ENCODE measurements at places on chromosomes 3 and 15.

DNA sequence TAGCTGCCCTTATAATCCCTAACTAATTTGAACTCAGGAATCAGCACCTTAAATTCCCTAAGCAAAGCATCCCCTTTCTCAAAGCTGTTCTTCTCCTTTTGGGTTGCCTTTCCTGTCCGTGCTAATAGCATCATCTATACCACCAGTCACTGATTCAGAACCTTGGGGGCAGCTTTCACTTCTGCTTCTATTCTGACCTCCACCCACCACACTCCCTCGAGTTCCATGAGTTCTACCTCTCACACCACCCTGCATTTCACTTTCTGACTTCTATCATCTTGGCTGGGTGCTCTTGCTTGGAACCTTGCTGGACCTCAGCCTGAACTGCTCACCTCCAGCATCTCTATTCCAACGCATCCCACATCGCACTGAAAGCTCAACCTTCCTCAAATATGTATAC lies 55.4 kb upstream of the KCNMB2 start:
- no peak for DNase-seq

GRCh38 chr3:53102601-53103147 lies 27.6 kb downstream of the RFT1 start:
- DNase-seq, result no peak

- no peak for DNase-seq
These were observed 126.4 kb downstream of the GREM1 start for GRCh38 chr15:32844118-32844711.

- DNase-seq, result no peak
These were observed 790 bp downstream of the PARP14 start for GRCh38 chr3:122681284-122681973.

- no peak for DNase-seq
These were observed 50.2 kb downstream of the KLF15 start for GRCh38 chr3:126306888-126307482.

DNA sequence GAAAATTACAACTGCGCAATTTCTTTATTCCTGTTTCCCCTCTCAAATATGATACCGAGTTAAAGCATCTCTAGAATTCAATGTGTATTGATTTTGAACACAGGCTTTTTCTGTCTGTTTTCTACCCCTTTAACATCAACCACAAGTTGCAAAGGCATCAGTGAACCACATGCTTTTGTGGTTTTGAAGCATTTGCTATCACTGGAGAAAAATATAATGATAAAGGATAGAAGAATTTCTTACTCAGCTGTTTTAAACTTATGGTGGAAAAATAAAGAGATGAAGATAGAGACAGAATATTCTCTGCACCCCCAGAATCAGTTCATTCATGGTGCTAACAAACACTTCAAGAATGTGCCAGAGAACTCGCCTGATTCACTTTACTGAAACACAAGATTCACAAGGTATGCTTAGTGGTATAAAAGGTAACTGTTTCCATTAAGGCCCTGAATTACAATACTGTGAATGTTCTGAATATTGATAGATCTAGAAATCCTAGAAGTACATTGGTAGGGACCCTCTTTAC lies 9.5 kb upstream of the DPPA4 start:
- no peak for DNase-seq

- DNase-seq, result no peak
These were observed 127.5 kb downstream of the BDH1 start for GRCh38 chr3:197428117-197428801.

- no peak for DNase-seq
These were observed 28.4 kb upstream of the PARL start for GRCh38 chr3:183912895-183913579.

- no peak for DNase-seq
These were observed 24.5 kb downstream of the CCR9 start for GRCh38 chr3:45910892-45911291.

DNA sequence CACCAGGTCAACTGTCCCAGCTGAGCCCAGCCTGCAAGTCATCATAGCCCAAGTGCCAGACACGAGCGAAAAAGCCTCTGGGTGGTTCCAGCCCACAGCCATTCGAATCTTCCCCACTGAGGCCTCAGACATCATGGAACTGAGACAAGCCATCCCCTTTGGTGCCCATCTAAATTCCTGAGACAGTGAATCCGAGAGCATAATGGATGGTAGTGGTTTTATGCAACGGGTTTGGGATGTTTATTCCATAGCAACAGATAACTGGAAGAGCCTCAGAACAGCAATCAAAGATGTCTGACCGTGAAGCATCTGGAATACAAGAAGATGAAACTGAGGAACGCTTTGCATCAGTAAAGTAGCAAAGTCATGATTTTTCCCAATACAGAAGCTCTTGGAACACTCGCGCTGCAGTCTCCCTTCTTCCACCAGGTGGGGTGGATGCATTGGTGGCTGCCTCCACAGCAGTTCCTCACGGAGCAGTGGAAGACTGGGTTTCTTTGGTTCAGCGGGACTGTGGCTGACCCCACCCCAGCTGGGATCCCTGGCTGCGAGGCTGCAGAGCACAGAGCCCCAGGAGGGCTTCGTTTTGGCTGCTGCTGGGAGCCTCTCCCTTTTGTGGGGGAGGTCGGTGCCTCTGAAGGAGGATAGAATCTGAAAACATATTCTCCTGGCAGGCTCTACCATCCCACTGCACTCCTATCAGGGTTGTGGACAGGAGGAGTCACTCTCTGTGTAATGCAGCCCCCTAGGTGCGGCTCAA lies 26.4 kb upstream of the PDE8A start:
- DNase-seq, result no peak

DNA sequence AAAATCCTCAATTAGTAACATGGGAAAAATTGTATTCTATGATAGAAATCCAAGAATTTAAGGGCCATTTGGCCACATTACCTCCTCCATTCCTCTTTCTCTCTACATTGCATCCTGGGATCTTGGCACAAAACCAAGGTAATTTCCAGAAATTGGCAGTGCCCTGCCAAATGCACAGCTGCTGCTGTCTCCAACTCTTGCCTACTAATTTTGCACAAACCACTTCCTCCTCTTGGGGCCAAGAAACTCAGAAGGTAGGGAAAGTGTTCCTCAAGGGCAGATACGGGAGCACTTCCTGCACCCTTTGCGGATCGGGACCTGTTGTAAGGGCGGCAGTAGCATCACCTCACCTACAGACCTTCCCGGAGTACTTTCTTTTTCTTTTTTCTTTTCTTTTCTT lies 57.8 kb downstream of the MAP3K13 start:
- no peak for DNase-seq

DNA sequence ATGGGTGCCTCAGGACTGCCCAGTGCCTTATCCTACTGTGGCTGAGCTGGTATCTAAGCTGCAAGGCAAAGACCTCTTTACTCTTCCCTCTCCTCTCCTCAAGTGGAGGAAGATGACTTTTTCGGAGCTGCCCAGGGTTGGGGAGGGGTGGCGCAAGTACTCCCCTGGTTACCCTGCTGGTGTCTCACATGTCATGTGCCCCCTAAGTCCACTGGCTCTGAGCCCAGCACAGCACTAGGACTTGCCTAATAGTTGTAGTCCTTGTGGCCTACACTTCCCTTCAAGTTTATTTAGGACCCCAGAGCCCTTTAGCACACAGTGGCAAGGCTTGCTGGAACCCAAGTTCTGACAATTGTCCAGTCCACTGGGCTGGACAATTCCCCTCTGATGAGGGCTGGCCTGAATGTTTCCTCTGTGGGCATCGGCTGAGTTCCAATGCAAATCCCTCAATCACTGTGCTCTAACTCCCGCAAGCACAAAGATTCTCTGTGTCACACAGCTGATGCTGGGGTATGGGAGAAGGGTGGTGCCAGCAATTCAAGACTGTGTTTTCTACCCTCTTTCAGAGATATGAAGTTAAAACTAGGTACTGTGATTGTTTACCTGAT lies 60.4 kb downstream of the UQCC5 start:
- no peak for DNase-seq

GRCh38 chr15:77607894-77608261 lies 24.8 kb downstream of the LINGO1 start:
- DNase-seq, result no peak

- DNase-seq, result no peak
These were observed 14.7 kb downstream of the USP50 start for GRCh38 chr15:50531766-50532165.

DNA sequence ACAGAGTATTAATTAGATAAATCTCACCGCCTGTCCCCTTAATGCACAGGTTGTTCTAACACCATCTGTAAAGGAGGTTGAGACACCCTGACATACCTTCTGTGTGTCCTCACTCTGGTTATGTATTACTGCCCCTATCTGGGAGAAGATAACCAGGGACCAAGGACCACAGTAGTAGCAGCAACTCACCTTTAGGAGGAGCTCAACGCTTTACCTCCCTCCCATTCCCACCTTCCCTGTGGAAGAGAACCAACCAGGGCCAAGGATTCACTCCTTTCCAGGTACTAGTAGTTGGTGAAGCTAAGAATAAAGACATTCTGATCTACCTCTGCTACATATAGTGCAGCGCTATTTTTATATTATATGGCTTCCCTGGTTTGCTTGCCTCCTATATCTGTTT lies 232.6 kb downstream of the MEX3B start:
- no peak for DNase-seq

DNA sequence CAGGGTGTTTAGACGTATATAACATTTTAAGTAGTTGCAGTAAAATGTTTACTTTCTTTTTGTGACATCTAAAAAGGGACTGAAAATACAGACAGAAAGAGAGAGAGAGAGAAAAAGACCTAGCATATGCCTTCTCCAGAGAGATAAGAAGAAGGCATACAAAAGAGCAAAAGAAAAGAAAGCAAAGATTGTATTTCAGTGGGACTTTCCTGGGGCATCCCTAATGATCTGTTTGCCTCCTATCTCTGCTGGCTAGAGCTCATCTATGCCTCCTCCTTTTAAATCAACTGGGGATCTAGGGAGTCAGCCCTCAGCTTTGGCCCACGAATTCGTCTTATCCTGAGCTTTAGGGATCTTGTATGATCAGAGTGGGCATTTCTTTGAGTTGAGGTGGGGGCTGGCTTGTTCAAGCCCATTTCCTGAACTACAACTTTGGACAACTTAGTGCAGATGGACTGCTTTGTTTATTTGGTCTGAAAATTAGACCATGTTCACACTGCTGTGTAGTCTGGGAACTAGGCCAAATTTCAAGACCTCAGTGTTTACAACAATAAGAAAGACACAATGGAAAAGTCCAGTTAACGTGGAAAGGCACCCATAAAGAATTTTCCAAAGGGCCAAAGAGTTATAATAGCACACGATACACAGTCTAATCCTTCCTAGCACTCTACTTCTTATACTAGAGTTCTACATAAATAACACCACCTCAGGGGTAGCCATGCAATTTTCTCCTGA lies 61.0 kb downstream of the ATP8B4 start:
- DNase-seq, result no peak

DNA sequence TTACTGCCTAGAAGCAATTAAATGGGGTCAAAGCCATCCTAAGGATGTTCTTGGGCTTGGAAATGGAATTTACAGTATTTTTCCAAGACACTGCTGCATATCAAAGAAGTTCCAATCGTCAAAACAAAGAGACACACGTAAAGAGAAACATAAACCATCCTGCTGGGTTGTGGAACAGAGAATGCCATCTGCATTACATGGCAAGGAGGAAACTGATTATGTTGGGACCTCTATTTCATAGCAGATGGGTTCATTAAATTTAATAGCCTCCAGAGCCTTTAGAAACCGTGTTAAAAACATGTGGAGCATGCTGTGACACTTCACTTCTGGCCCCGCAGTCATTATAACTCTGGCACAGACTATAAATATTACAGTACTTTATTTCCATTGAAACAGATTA lies 154.6 kb downstream of the LRTM1 start:
- DNase-seq, result no peak

DNA sequence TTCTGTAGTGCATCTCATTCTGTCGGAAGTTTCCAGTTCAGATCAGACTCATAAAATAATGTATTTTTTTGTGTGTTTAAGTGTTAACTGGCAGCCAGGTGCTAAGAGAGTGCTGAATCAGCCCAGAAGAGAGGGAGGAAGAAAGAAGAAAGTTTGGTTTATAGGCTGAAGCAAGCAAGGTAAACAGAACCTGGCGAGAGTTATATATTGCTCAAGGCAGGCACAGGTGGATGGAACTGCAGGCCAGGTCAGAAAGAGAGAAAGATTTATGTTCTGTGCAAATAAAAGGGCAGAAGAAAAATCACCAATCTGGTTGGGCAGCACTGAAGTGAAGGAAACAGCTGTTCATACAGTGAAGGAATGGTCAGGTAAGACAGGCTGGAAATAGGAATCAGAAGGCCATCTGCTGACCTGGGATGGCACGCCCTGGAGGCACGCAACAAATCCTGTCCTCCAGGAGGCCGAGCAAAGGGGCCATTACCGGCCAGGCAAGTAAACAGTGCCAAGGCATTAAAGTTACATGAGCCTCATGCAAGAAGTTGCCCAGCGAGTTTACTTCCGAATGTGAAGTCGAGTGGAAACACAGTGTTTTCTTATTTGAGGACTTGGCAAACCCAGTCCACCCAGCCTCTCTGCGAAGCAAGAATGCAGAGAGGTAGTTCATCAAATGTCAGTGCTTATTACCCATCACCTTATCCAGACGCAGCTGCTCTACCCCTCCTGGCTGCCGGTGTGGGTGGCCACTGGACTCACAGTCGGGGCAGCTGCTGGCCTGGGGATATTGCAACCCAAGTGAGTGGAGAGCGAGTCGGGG lies 309.8 kb downstream of the VPS13C start:
- no peak for DNase-seq

GRCh38 chr3:55488398-55489055 lies 1.4 kb upstream of the WNT5A start:
- DNase-seq, result no peak

DNA sequence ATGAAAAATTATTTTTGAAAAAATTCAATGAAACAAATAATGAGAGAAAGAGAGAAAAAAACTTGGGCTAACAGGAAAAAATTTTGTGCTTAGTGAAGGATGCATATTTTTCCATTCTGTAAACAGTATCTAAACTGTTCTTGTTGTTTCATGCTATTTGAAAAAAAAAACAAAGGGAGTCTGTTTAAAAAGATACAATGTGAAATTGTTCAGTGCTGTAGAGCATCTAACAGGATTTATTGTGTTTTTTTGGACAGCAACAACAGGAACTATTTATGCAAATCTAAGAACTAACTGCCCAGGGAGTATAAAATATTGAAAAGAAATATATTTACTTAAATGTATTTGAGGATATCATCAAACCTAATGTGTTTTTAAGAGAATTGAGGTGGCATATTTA lies 55.1 kb downstream of the PEX5L start:
- no peak for DNase-seq

GRCh38 chr15:72205273-72205672 lies 7.7 kb upstream of the GRAMD2A start:
- no peak for DNase-seq

DNA sequence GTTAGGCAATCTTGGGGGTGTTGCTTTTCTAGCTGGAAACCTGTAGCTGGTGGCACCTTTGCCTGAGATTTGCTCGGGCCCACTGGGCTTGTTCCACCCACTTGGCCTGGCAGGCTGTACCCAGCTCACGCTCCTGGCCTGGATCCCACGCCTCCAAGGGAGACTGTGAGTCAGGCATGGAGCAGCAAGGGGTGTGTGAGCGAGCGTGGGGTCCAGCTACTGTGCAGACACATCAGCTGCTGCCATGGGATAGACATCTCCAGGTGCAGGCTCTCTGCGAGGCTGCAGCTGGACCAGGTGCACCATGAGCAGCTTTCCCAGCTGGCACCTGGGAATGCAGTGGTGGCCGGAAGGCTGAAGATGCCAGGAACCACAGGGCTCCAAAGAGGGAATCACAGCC lies 36.0 kb downstream of the NR1D2 start:
- DNase-seq, result no peak
